ENCODE measurements at places on chromosomes 3 and 15.

GRCh38 chr3:66182246-66182645 lies 38.6 kb upstream of the SLC25A26 start:
- no peak for DNase-seq

DNA sequence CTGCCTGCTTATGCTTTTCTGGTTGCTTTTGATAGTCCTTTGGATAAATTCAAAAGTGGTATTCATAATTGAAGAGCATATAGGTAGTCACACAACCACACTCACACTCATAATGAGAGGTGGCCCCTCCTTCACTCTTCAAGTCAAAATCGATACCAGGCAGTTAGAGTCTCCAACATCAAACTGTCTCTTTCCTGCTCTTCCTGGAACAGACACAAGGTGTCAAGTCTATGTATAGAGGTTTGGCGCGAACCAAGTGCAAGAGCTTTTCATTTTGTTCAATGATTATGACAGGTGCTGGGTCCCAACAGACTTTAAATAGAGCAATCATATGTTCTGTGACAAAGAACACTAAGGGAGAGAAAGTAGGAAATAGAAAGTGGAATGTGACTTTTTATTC lies 29.9 kb upstream of the RGMA start:
- no peak for DNase-seq

DNA sequence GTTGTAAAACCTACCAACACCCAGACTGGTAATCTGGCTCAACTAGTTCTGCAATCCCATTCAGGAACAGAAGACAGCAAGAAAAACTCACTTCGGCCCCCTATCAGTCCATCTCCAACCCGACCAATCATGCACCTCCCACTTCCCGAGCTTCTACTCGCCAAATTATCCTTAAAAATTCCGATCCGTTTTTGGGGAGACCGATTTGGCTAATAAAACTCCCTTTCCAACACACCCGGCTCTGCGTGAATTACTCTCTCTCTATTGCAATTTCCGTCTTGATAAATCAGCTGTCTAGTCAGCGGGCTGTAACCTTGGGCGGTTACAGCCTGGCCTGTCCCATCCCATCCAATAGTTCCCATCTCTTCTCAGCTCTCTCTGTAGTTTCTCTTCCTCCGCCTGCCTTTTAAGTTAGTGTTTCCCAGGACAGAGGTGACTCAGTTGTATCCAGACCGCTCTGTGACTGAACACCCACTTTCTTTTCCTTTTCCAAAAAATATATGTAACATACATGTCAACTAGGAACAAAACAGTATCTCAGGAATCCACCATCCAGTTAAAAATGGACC lies 780 bp upstream of the ACAD9 start:
- DNase-seq: peak; percentile 95

GRCh38 chr3:160126761-160127160 lies 98.5 kb upstream of the C3orf80 start:
- no peak for DNase-seq

- no peak for DNase-seq
Observed at GRCh38 chr3:11539677-11540076, 104.0 kb downstream of the VGLL4 start.

- DNase-seq: no peak
Observed at GRCh38 chr3:23573827-23574226, 231.9 kb upstream of the UBE2E1 start.

- DNase-seq: no peak
Observed at GRCh38 chr3:126858401-126858800, 124.5 kb upstream of the PLXNA1 start.

- DNase-seq: peak; percentile 85
Observed at GRCh38 chr3:81823882-81824395, 62.5 kb upstream of the GBE1 start.

DNA sequence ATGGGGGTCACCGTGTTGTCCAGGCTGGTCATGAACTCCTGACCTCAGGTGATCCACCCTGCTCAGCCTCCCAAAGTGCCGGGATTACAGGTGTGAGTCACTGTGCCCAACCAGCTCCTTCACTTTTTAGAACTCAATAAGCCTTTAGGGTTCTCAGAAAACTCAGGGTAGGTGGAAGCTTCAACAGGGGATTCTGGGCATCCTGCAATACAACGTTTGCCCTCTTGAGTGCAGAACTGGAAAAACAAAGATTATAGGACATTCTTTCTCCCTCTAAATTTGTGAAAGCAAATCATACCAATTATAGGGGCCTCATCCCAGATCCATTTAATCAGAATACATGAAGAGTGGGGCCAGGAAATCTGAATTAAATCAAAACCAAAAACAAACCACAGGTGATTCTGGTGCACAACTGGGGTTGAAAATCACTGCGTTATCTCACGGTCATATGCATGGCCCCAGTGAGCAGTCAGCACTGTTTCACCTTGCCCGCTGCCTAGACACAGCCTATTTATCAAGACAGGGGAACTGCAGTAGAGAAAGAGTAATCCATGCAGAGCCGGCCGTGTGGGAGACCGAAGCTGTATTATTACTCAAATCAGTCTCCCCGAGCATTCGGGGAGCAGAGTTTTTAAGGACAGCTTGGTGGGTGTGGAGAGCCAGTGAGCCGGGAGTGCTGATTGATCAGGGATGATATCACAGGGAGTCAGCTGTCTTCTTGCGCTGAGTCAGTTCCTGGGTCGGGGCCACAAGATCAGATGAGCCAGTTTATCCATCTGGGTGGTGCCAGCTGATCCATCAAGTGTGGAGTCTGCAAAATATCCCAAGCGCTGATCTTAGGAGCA lies 58.4 kb downstream of the TMEM44 start:
- DNase-seq: peak; percentile 83

DNA sequence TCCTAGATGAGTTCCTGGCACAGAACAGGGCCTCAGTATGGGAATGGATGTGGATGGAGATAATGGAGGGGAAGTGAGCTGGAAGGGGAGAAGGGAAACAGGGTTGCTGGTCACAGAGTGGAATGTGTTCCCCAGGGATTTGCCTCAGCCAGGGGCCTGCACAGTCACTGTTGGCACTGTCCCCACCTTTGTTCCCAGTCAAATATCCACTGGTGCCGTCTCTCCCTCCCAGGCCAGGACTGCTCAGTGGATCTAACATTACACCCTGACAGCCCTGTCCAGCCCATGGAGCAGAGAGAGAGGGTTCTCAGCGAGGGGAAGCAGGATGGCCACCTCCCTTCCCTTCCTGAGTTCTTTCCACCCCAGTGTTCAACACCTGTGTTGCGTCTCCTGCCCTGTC lies 1.5 kb upstream of the PPP1R2 start:
- no peak for DNase-seq

GRCh38 chr15:81398910-81399551 lies 25.0 kb upstream of the TMC3 start:
- peak; percentile 59 for DNase-seq

GRCh38 chr3:135125171-135125801 lies 330.2 kb downstream of the EPHB1 start:
- DNase-seq: no peak

DNA sequence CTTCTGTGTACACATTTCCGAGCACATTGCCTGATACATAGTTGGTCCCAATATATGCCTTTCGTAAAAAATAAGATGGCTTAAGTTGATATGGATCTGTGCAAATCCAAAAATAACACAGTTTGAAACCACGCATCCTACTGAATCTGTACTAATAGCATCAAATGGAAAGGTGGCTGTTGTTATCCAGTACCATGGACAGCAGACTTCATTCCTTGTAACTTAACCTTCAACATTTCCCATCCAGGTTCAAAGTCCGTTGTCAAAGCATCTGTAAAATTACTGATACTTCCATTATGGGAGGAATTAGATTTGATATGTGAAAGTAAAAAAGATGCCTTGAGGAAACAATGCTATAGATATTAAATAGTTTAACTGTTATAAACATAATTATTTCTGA lies 65.5 kb upstream of the C3orf49 start:
- no peak for DNase-seq

GRCh38 chr3:119700269-119700919 lies 2.4 kb upstream of the CFAP91 start:
- DNase-seq: peak; percentile 91

- DNase-seq: no peak
Observed at GRCh38 chr3:185767002-185767688, 57.7 kb downstream of the IGF2BP2 start.

- peak; percentile 97 for DNase-seq
Observed at GRCh38 chr15:90660195-90660998, 56.7 kb upstream of the BLM start.
